ENCODE measurements at places on chromosomes 3 and 15.
A peak's percentile ranks its signal among the peaks of the same experiment; 100 is the strongest.

DNA sequence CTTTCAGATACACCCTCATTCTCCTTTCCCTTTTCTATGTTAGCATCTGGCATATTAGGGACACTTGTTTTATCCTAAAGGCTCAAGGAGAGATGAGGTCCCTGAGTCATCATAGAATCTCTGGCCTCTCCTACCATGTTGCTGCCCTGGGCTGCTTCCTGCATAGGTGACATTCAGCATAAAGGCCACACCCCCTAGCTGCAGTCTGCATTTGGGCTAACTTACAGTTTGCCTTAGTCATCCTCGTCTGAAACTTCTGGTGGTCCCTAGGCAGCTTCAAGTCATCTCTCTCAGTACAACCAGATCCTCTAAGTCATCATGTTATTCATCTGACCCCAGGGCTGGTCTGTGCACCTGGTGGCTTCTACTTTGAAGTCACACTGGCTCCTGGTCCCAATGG is 982.7 kb upstream of the NR2F2 start:
- DNase-seq: no peak

DNA sequence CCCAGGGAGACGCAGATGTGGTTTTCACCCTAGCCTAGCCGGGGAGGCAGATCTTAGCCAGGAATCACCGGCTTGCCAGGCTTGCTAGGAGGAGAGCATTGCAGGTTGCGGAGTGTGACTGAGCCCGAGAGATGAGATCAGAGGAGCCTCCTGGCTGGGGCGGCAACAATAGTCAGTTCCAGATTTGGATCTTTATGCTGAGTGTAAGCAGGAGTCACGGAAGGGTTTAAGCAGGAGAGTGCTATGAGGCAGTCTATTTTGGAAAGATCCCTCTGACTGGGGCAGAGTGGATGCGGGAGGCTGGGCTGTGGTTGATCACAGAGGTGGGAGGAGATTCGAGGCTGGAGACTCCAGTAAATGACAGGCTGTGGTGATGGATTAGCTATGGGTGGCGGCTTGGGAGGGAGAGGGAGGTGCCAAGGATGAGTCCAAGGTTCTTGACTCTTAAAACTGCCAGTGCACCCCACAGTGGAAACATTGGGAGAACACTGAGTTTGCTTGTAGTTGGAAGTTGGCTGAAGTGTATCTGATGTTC is 10.4 kb upstream of the BAHD1 start:
- DNase-seq: no peak

- no peak for DNase-seq
Measured at GRCh38 chr15:83654379-83655236, 685 bp downstream of the ADAMTSL3 start.

DNA sequence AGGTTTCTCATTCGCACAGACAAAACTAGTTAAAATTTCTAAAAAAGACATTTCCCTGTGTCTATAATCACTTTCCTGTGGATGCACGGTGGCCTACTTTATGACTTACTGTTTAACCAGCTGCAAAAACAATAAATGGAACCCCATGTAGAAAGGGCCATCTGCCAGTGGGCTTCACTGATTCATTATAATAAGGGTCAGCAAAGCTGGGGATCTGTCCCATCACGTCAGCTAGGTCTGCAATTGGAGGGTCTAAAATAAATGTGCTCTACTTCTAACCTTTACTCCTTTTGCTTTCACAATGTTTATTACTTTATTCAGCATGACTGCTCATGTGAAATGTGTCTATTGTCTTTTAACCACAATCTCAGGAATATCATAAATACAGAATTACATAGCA is 43.1 kb upstream of the NMD3 start:
- no peak for DNase-seq

- DNase-seq: no peak
Measured at GRCh38 chr3:3744826-3745225, 54.4 kb upstream of the LRRN1 start.

DNA sequence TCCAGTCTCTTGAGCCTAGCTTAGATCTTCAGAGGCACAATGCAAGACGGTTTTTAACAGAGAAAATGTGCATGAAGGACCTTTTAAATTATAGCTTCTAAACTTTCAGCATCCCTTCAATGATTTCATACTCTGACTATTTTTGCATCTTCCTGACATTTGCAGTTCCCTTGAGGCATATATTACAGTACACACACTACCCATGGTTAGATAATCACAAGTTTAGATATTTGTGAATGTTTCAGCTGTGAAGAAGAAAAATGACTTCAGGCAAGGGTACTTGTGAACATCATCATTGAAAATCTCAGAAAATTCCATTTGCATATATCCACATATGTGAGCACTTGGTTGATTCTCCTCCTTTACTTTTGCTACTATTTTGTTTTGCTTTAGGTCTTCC is 341.5 kb downstream of the ROBO2 start:
- DNase-seq: no peak

DNA sequence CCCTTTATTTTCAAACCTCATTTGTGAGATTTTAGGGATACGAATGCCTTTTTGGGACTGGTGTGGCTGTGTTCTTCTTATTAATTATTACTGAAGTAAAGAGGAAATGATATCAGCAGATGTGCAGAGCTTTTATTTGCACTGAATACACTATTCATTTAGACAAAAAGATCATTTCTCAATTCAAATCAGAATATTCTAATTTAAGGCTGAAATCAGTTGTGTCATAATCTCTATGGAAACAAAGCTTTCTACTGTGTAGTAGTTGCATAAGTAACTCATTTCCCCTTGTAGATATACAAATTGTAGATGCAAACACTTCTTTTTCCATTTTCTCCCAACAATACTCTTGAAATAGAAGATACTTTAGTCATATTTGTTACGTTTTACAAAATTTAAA is 56.0 kb downstream of the PDE8A start:
- DNase-seq: no peak

GRCh38 chr15:63040509-63040908 is 2.0 kb upstream of the TPM1 start:
- no peak for DNase-seq

DNA sequence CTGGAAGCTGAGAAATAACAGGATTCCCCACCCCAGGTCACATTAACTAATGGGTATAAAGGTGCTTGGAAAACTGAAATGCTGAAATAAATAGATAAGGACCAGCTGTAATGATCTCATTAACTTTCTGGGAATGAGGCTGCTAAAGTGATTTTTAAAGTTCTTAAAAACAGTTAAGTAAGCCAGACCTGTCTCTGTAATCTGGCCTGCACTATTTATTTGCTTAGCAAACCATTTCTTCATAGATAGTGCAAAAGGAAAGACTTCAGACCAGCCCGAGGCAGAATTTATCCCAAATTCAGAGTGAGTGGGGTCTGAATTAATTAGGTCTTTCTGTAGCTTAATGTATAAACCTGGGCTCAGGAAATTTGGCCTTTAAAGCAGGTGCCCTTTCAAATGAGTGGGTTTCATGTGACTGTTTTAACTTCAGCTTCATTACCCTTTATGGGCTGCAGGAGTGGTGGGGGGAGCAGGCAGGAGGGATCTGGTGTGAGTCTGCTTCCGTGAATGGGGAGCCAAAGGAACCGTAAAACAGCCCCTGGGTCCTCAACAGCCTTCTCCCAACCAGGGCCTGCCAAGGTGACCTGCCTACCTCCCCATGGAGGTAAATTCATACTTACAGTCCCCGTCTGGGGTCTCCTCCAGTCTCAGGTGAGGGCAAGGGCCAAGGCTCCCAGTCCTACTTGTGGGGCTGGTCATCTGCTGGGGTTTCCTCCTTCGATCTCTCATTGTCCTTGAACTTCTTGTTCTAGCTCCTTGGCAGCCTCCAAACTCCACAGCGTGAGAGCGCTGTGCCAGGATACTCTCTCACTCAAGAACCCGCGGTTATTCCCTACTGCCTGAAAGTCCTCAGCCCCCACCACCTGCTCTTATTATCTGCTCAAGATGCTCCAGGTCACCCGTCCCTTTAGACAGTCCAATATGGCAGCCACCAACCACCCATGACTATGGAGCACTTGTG is 31.2 kb downstream of the MAGEF1 start:
- no peak for DNase-seq

DNA sequence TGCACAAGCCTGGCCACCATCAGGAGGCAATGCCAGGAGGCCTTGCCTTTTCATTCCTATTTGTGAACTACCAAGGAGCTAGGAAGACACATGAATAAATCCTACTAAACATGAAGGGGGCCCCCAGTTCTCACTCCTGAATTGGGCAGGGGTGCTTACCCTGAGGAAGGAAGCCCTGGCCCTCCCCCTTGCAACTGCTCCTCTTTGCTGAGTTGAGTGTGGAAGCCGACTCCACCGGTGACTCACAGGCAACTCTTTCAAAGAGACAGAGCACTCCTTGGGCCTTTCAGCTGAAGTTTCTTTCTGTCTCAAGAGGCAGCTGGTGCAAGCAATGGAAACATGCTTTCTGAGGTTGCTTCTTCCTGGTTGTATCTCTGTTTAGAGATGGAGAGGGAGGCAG is 1.7 kb downstream of the GABRG3 start:
- no peak for DNase-seq

- peak; percentile 38 for DNase-seq
Measured at GRCh38 chr3:165206454-165207266, 10.5 kb upstream of the SLITRK3 start.

- no peak for DNase-seq
Measured at GRCh38 chr3:61360297-61360965, 109.2 kb upstream of the FHIT start.

GRCh38 chr3:191366675-191367074 is 36.3 kb upstream of the UTS2B start:
- no peak for DNase-seq

DNA sequence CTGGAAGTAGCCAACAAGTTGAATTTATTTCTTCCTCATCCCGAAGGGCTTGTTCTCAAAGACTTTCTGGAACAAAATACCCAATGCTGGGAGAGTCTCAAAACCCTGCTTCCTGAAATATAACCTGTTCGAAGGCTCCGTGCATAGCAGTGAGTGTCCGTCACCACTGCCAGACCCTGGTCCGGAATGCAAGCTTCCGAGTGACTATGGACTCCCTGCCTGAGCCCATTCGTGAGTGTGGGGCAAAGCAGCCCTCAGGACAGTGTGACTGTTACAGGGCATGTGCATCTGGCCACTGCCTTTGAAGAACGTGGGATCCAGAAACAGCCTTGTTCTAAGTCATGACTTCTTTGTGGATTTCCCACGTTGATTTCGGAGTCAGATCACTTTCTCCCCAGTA is 214.5 kb upstream of the IGF1R start:
- DNase-seq: no peak

DNA sequence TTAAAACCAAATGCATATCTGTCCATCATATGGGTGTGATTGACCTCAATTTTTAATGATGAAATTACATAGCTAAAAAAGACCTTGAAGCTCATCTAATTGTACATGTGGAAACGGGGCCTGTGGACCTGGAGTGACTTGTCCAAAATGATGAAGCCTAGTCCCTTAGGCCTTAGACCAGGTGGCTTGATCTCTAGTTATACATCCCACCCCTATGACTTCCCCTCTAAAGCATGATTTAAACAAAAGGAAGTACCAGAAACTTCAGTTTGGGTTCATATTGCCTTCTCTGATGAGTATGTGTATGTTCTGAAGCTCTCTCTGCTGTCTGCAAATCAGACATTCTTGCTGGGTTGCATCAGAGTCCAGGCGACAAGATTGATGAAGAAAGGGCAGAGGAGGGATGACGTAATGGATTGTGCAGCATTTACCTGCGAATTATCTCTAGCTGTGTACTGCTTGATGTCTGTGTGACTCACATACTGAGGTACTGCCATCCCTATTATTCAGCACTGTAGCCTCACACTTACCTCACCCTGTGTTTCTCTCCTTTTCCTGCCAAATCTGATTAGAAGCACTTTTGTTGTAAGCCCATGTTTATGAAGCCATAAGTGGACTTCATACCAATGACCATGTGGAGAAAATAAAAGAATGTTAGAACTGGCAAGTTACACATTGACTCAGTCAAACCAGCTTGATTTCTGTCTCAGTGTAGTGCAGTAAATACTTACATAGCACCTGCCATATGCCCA is 111.5 kb downstream of the FILIP1L start:
- peak; percentile 72 for DNase-seq

GRCh38 chr15:79117442-79118204 is 27.0 kb upstream of the RASGRF1 start:
- DNase-seq: no peak

- peak; percentile 84 for DNase-seq
Measured at GRCh38 chr3:125116311-125117080, 60.7 kb upstream of the HEG1 start.

GRCh38 chr3:127784865-127785710 is 37.2 kb downstream of the MGLL start:
- no peak for DNase-seq

GRCh38 chr3:188876370-188876769 is 295.4 kb upstream of the TPRG1 start:
- DNase-seq: no peak

DNA sequence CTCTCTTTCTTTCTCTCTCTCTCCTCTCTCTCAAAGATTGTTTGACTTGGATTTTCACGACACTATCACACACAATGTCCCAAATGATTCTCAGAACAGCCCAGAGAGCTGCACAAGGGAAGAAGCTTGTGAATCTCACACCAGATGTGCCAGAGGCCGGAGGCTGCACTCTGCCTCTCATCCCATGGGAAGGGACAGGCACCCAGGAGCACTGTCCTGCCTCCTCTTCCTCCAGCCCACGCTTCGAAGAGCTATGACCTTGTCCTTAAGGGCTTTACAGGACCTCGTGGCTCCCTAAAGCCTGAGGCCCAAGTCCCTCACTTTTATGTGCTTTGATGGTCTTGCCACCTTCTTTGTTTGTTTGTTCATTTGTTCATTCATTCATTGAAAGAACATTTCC is 267.6 kb downstream of the FAM43A start:
- no peak for DNase-seq

- no peak for DNase-seq
Measured at GRCh38 chr3:27392950-27393679, 23.9 kb upstream of the NEK10 start.

DNA sequence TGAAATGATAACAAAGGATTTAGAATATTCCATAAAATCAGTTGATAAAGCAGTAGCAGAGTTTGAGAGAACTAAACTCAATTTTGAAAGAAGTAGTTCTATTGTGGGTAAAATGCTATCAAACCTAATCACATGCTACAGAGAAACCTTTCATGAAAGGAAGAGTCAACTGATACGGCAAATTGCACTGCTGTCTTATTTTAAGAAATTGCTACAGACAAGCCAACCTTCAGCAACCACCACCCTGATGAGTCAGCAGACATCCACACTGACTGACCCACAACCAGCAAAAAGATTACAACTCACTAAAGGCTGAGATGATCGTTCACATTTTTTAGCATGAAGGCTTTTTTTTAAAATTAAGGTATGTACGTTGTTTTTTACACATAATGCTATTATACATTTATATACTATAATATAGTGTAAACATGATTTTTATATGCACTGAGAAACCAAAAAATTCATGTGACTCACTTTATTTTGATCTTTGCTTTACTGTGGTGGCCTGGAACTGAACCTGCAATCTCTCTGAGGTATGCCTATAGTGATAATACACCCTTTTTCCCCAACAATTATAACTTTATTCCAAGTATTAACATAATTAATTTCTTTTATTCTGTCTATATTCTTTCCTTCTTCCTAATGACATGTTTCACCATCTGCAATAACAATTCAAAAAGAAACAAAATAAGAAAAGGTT is 109.9 kb downstream of the TBC1D5 start:
- no peak for DNase-seq

- DNase-seq: no peak
Measured at GRCh38 chr3:52787672-52788625, 6.6 kb upstream of the ITIH3 start.

GRCh38 chr15:57305009-57305408 is 71.3 kb upstream of the CGNL1 start:
- DNase-seq: no peak

GRCh38 chr3:13704174-13704573 is 155.2 kb downstream of the FBLN2 start:
- DNase-seq: no peak

GRCh38 chr3:188233320-188233719 is 79.4 kb downstream of the LPP start:
- no peak for DNase-seq
